T-helper 2 cell (primary cell): ENCODE measurements at places on chromosomes 4 and X.

- no peak for DNase-seq
Observed at GRCh38 chrX:70033348-70034051, 16.2 kb downstream of the AWAT2 start.

DNA sequence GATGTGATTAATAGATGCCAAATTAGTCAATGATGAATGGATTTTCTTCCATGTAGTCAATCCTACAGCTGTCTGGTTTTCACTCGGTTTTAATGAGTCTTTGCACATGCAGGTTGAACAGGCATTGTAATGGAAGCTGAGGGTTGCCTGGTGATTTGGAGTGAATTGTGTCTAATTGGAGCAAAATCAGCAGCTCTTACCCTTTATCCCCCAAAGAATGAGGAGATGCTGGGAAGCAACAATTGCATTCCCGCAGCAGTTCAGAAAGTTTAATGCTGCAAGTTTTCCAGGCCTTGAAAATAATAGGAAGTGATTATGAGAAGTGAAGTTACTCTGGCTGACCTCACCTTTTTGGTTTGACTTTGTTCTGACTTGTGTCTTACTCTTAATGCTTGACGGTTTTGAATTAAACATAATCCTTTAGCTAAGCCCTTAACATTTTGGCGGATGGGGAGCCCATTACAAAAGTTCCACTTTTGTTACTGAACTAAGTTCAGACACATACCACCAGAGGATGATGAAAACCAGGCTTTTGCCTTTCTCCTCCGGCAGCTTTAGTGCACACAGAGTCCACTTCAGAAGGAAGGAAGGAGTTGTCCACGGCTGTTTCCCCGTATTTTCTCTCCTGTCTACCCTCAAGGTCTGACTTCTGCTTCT, 78.8 kb upstream of the TBC1D9 start:
- DNase-seq, result no peak

GRCh38 chr4:93199492-93199891, 629.1 kb upstream of the ATOH1 start:
- DNase-seq, result no peak

- DNase-seq, result no peak
Observed at GRCh38 chr4:43690116-43690515, 758.5 kb downstream of the KCTD8 start.

DNA sequence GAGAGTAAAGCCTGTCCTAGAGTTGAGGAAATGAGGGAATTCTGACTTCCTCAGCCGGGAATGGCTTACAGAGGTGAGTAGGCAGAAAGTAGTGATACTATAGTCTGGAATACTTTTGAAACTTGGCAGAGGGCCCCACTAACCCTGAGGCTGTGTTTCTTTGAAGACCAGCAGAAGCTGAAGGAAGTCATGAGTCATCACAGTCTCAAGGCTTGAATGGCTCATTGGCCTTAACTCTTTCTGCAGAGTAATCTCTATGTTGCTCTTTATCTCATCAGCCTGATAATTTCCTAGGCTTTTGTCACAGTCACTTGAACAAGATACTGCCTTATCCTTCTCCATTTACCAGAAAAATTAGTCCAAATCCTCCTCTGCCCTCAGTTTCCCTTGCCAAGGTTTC, 80.8 kb downstream of the ANKRD50 start:
- no peak for DNase-seq

GRCh38 chrX:123814343-123814742, 45.5 kb upstream of the XIAP start:
- no peak for DNase-seq

DNA sequence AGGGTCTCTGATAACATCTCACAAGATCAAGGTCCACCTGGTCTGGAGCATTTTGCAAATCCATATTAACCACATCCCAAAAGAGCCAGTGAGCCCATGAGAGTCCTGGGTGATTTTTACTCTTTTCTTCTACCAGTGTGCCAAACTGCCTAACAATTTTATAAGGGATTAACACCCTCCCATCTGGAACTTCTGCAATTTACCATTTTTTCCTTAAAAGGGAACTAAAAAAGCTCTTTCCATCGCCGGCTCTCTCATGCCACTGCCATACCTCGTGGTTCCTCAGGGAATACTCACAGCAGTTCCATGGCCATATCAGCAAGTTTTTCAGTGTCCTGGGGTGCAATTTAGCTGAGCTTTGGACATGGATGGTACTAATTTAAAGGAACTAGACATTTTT, 55.7 kb downstream of the SEPSECS start:
- DNase-seq, result no peak

DNA sequence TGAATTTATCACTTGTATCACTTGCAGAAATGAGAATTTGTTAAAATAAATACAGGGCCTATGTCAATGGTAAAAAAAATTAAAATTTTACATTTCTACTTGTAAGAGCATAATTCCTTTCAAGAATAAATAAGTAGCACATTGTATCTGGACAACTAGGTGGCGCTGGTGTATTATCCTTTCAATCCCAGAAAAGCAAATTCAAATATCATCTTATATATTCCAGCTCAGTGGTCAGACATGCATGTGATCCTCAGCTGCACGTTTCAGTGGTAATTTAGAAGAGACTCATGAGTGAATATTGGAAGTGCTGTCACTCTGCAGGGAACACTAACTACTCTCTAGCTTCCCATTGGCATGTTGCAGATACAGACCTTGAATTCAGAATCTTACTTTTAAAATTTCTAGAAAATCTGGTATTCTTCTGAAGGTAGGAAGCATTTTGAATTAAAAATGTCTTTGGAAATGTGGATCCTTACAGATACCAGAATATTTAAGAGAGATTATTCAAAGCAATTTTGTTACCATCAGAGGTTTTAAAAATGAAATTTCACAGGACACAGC, 1414.7 kb upstream of the TENM3 start:
- no peak for DNase-seq

DNA sequence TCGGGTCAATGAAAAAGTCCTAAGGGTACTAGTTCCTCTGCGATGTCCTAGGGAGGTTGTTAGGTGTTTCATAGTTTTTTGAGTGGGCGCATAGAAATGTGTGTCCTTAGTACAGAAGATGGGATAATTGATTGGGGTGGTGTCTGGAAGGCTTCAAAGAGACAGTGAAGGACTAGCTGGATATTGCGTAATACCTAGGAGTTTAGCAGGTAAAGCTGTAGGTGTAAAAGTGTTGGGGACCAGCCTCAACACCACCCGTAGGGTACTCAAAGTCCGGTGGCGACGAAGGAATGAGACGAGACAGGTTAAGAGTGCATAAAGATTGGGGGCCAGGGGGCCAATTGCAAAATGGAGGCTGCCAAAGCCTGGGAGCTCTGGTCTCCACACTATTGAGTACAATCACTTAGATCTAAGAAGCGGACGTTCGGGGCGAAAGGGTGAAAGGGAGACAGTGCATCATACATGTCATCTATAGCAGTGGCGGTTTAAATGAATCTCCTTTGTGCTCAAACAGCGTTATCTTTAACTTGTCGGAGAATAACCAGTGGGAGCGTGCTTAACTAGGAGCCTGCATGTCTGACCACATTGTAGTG, 1.0 kb downstream of the TRMT44 start:
- DNase-seq, result no peak

DNA sequence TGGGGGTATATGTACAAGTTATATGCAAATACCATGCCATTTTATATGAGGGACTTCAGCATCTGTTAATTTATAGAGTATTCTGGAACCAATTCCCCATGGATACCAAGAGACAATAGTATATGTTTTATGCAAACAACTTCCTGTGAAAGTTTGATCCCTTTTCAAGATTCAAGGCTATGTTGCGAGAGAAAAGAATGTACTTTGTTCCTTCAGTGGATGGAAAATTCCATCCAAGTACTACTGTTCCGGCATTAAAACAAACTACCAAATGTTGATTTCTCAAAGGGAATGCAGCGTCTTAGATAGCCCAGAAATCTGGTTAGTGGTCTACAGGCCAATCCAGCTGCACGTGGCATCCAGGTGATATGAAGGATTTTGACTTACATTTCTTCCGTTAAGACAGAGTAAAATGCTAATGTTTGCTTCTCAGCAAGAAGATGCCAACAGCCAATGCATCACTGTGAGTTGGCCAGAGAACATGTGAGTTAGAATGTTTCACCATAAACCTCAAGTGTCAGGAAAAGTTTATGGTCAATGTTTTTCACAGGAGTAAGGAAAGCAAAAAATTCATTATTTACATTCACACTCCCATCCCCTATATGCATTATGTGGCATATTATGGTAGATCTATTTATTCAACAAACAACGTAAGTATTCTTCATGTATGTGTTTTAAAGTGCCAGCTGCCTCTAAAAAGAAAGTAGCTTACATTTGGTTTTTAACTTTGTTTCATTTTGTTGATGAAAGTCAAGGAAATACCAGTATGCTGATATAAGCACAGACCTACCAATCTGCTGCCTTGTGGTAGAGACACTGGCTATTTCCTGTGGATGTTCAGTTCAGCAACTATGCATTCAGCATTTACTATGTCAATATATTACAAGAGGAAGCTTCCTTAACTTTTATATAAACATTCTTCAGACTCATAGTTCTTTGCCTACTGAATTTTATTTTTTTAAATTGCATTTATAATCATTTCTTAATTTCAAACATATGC, 44.4 kb downstream of the METTL14 start:
- no peak for DNase-seq
